ENCODE measurements at places on chromosomes 2 and 18. TPM values are rescaled to one million over a fixed set of nuclear protein-coding genes. Genes with fewer than 3 reads are reported as not detected.

EPB41L3 gene
- 83.1 TPM for polyA plus RNA-seq

ALLC gene
- polyA plus RNA-seq: not detected

G6PC2 gene
- polyA plus RNA-seq: not detected

RGPD4 gene
- polyA plus RNA-seq: not detected

DNA sequence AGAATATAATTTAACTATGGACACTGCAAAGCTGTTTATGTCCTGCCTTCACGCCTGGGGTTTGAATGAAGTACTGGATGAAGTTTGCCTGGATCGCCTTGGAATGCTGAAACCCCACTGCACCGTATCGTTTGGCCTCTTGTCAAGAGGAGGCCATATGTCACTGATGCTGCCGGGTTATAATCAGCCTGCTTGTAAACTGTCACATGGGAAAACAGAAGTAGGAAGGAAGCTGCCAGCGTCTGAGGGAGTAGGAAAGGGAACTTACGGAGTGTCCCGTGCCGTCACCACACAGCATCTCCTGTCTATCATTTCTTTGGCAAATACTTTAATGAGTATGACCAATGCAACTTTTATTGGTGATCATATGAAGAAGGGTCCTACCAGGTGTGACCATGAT lies 105.8 kb downstream of the WDR7 start:
- peak; percentile 91 for DNase-seq

DNA sequence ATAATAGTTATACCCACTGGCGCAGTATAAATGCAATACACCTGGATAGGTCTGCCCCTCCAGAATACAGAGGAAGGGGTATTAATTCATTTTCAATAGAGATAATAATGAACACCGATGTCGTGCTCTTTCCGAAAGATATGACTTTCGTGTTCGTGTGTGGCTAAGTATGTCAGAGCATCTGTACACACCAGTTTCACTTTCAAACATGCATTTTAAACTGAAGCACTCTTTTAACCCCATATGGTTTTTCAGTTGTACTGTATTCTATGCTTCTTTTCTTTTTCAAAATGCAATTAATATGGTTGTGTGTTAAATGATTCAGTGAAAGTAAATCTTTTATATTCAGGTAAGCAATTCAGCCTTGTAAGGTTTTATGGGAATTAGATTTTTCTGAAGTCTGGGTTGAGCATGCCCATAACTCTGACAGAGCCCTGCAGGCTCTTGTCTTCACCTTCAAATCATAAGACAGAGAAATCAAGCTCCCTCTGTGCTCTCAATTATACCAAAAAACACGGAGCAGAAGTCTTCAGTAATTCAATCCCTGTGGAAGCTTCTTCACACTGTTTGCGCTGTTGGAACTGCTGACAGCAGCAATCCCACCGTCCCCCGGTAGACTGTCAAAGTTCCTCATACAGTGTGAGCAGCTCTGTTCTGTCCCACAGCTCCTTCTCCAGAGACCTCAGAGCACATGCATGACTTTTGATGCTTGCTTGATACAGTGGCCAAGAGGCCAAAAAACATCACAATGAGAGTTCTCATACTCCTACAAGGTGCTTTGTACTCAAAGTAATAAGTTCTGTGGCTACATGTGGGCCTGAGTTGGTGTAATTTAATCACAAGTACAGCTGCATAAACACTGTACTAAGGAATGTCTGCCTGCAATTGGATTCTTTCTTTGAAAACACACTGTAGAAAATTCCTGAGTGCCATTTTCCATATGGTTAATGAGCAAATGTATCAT lies 186.8 kb downstream of the ZNF521 start:
- DNase-seq: no peak

- no peak for DNase-seq
Measured at GRCh38 chr2:231415029-231415428, 19.5 kb downstream of the B3GNT7 start.

DNA sequence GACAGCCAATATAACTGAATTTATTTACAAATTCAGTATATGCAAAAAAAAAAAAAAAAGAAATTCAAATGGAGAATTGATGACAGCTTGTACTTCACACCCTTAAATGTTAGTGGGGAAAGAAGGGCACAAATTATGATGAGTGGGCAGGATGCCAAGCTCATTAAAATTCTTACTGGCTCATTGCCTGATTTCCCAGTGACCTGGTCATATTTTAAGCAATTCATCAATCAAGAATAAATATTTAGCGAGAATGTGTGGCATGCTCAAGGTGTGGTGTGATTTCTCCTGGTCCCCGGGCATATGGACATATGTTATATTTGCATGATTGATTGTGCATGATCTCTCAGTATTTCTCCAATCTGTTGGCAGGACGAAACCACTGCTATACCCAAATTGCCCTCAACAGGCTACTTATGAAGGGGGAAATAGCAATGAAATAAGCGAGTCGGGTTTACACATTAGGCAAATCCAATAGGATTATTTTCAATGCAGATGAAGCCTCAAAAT lies 883.0 kb downstream of the LRRTM4 start:
- DNase-seq: peak; percentile 69

DNA sequence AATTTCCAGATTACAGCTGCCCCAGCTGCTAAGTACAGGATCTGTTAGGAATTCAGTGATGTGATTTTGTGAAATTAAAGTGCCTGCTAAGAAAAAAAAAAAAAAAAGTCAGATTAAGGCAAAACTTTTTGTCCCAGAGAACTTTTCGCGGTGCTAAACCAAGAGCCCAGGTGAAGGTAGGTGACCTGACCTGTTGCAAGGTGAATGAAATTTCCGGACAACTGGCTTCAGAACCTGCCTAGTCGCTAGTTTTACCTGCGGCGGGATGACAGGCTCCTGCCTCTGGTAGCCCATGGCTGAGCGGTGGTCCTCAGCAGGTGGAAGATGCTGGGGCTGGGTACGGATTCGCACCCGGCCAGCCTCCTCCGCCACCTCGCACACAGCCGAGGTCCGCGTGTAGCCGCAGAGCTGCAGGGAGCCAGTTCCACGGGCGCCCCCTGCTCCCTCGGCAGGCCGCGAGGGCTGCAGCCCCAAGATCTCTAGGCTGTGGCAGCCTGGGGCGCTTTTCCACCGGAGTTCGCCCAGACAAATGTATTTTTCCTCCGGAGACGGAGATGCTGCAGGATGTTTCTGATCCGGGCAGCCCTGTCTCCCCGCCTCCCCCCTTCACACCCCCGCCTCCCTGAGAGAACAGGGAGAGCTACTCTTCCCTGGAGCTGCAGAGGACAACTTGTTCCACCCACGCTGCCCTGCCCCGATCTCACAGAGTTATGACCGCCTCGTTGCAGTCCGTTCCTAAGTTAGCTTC lies at the start of gene SLC38A11:
Gene SLC38A11, minus strand, starts transcription at position 572 of the 748 bp plus-strand sequence. Its CDS starts 278 bp downstream, at position 294.
- DNase-seq: no peak

DNA sequence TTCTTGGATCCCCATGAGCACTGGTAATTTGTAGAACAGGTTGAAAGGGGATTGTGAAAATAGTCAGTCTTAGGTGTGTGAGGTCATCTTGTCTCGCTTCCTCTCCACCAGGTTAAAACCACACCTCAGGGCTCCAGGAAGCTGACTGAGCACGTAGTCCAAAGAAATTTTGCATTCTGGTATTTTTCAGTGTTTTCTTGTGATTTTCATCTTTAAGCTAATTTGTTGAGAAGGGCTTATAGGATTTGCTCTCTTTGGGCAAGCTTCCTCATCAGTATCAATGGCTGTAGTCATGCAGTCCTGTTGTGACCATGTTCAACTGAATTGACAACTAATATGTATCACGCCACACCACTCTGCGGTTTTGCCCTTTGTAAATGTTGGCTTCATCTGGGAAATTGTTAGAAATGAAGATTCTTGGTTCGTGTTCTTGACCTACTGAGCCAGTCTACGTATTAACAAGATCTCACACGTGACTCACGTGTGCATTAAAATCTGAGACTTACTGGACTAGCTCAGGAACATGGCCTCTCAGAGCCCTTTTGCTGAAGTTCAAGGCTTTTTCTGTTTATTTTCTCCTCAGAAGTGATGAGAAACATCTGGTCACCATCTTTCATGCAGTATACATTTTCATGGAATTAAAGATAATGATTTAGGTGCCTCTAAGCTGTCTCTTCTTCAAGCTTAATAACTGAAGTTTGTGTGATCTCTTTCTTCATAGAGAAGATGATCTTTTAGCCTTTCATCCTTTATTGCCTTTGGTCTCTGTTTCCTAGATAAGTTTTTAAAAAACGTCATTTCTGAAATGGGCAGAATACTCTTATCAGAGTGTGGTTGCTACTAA lies 32.8 kb downstream of the FMNL2 start:
- DNase-seq: no peak

GRCh38 chr2:177673602-177674595 lies 281.3 kb downstream of the AGPS start:
- DNase-seq: no peak

DNA sequence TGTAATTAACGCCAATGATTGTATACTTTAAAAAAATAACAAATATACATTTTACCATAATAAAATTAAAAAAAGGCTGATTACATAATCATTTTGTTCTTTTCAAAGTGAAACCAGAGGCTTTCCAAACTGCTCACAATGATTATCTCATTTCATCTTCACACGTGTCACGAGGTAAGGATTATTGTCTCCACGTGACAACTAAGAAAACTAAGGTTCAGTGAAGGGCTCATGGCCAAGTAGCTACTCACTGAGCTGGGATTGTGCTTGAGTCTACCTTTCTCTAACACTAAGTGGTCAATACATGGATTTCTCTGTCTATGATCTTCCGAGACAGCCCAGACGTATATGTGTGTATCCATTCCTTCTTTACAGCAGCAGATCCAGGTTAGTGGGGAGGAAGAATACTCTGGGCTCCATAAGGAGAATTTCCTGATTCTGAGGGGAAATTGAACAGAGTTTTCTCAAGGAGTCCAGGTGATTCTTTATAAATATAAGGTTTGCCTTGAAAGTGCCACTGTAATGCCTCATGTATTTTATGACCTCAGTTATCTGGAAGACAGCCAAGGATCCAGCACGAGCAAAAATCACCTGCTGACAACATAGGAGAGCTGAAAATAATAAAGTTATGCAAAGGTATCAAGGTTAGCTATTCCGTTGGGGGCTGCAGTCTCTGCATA lies 25.6 kb upstream of the ACSL3 start:
- no peak for DNase-seq

DNA sequence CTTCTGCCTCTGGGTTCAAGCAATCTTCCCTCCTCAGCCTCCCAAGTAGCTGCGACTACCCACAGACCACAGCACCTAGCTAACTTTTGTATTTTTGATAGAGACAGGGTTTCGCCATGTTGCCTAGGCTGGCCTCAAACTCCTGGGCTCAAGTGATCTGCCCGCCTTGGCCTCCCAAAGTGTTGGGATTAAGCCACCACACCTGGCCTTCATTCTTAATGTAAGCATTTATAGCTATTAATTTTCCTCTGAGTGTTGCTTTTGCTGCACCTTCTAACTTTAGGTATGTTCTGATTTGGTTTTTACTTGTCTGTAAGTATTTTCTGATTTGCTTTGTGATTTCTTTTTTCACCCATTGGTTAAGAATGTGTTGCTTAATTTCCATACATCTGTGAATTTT lies 29.7 kb downstream of the CHMP3 start:
- DNase-seq: no peak

DNA sequence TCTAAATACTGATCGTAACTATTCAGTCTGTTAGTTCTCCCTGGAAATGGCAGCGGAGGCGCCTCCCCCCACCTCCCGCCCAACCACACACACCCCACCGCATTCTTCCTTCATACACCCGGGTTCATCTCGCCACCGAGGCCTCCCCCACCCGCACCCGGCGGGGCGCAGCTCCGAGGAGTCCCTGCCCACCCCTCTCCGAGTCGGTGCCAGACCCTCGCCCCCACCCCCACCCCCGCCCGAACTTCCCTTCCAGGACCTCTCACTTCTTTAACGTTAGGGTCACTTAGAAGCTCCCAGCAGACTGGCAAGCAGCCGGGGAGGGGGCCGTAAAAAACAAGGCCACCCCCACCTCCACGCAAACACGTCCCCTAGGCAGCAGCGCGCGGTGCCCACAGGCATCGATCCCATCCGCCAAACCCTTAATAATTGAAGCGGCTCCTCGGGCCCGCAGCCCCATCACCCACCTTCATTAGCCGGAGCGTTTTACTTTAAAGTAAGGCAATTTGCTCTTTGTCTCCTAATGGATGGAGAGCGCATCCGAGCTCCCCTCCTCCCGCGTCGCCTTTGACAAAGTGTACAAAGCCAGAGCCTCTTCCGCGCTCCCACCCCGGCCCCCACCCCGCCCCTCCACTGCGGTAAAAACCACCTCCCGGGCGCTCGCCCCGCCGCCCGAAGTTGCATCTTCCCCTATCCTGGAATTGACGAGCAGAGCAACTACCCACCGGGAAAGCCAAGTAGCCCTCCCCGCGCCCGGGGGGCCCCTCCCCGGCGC lies 624 bp downstream of the ZNF516 start:
- peak; percentile 69 for DNase-seq

DNA sequence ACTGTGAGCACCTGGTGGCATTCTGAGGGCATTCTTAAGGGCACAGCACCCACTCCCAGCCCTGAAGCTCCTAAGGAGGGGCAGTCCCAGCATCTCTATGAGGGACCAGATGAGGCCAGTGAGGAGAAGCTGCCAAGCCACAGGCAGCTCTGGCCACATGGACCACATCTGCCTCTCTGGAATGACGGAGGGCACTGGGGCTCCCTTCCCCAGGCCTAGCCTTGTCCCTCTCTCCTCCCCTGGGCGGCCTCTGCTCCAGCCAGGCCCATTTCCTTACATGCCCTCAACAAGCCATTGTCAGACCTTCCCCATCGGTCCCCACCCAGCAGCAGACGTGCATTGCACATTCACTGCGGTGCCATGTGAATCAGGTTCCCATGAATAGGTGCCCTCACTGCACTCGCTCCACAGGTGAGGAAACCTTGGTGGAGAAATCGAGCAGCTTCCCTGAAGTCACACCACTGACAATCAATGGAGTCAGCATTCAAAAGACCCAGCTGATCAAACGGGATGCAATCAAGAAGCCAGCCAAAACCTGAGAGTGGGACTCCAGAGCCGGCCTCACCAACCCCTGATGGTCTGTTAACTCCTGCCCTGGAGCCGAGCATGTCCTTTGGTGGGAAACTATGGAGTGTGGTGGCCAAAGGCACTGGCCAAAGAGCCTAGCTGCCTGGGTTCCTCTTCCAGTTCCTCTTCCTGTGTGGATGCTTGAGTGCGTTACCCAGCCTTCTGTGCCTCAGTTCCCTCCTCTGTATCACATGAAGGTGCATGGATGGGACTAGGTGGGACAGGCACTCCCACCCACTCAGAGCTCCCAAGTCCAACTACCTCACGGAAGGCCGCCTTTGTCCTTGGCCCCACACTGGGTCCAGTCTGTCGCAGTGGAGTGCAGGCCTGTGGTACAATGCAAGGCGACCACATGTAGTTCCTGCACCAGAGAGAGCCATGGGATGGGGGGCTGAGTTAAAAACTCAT lies 147.3 kb downstream of the ZFP36L2 start:
- DNase-seq: no peak

DNA sequence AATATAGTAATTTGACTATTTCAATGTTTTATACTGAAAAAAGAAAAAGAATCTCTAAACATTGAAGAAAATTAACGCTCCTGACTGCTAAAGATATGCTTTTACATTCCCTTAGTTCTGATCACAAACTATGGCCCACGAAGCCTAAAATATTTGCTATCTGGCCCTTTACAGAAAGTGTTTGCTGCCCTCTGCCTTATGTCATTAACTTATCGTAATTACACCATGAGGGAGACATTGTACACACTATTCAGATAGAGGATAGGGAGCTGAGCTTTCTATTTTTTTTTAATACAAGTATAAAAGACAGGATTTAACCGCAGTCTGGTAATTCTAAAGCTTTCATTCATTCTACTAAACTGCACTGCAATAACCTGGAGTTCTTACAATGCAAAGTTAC lies 393.1 kb upstream of the DCC start:
- DNase-seq: peak; percentile 18

Measured in brain (organoid and tissue), 16 donors.